ENCODE measurements at places on chromosomes 2 and 18. TPM values are rescaled to one million over a fixed set of nuclear protein-coding genes. Genes with fewer than 3 reads are reported as not detected.

The CACNB4 gene
- 3.5 TPM for total RNA-seq

The TBC1D8 gene
- 87.9 TPM for total RNA-seq

The LOXHD1 gene
- total RNA-seq = 0.21 TPM

The AMER3 gene
- not detected for total RNA-seq

The TXNDC2 gene
- total RNA-seq = not detected

The SMYD5 gene
- 13.8 TPM for total RNA-seq

The CNDP1 gene
- total RNA-seq = not detected

The ARHGAP15 gene
- 22.6 TPM for total RNA-seq

The UGT1A4 gene
- total RNA-seq = not detected

The MYO3B gene
- 0.39 TPM for total RNA-seq

The SLC4A1AP gene
- 31.2 TPM for total RNA-seq

The CROCC2 gene
- 0.44 TPM for total RNA-seq

The LONRF2 gene
- 13.1 TPM for total RNA-seq

The SLC16A14 gene
- 7.5 TPM for total RNA-seq

The PSMA8 gene
- total RNA-seq = not detected

The ALLC gene
- 11.4 TPM for total RNA-seq

The HAAO gene
- total RNA-seq = 5.9 TPM

The TRAPPC8 gene
- total RNA-seq = 51.6 TPM

The C2orf92 gene
- total RNA-seq = 4.5 TPM

The RAPH1 gene
- 43.9 TPM for total RNA-seq

The THADA gene
- total RNA-seq = 49.2 TPM

The HTR2B gene
- 0.60 TPM for total RNA-seq

The PDCD1 gene
- 0.22 TPM for total RNA-seq

The ASB18 gene
- total RNA-seq = not detected

The EPB41L3 gene
- 68.8 TPM for total RNA-seq

The ADAM23 gene
- 6.9 TPM for total RNA-seq

The LBH gene
- total RNA-seq = 31.6 TPM

The CYP27A1 gene
- 69.3 TPM for total RNA-seq

The VWC2L gene
- total RNA-seq = not detected

The AQP12B gene
- not detected for total RNA-seq

The ARMC9 gene
- 17.8 TPM for total RNA-seq

The ITGB6 gene
- not detected for total RNA-seq

The FAM110C gene
- total RNA-seq = 0.39 TPM

The ZDBF2 gene
- total RNA-seq = 13.8 TPM

The MYO5B gene
- 35.2 TPM for total RNA-seq

The CCDC178 gene
- total RNA-seq = 8.7 TPM

The GNLY gene
- total RNA-seq = 0.63 TPM

The C2orf66 gene
- total RNA-seq = not detected

The ANKRD62 gene
- total RNA-seq = not detected

The TCF23 gene
- not detected for total RNA-seq

Measured in tibial nerve (tissue), 4 donors.